Left ventricle myocardium inferior (tissue), 1 donor: ENCODE measurements at places on chromosomes 1 and 21. TPM values are rescaled to one million over a fixed set of nuclear protein-coding genes. Genes with fewer than 3 reads are reported as not detected.

GRCh38 chr1:209534496-209535250 is 48.8 kb upstream of the CAMK1G start:
- H3K36me3 ChIP-seq: no peaks in the 10 kb centered on the region
- H3K4me3 ChIP-seq: no peak overlapping the region
- peaks cover 96% of the 10 kb centered on the region for H3K27me3 ChIP-seq
- DNase-seq: no peak

DNA sequence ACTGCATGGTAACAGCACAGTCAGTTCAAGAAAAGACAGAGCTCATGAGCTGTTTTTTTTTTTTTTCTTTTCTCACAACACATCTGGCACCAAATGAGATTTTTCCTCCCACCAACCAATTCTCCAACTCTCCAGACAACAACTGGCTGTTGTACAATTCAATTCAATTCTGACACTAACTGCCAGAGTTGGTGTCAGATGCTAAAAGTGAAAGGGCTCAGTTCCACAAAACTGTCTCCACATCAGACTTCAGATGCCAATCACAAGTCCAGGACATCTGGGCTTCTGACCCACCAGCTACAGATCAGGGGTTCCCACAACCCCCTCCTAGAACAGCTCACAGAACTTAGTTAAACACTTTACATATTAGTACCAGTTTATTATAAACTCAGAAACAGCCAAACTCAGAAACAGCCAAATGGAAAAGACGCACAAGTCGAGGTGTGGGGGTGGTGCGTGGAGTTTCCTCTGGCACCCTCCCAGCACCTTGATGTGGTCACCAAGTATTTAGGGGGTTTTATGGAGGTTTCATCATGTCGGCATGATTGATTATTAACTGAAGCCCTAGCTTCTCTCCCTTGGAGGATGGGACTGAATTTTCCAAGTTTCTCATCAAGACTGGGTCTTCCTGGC is 39.2 kb upstream of the LRRC8D start:
- H3K4me1 ChIP-seq: no peaks in the 10 kb centered on the region
- no peaks in the 10 kb centered on the region for H3K36me3 ChIP-seq
- H3K27me3 ChIP-seq: no peaks in the 10 kb centered on the region
- no peak overlapping the region for H3K4me3 ChIP-seq
- no peak for DNase-seq
- H3K27ac ChIP-seq: no peak overlapping the region

GRCh38 chr1:29208442-29208841 is 22.3 kb downstream of the MECR start:
- H3K27ac ChIP-seq: no peak overlapping the region
- H3K4me1 ChIP-seq: peaks cover 15% of the 10 kb centered on the region
- DNase-seq: no peak
- no peak overlapping the region for H3K4me3 ChIP-seq

- H3K4me1 ChIP-seq: peaks cover 77% of the 10 kb centered on the region
- H3K4me3 ChIP-seq: no peak overlapping the region
- H3K27me3 ChIP-seq: no peaks in the 10 kb centered on the region
- DNase-seq: peak; percentile 75
These were observed 20.1 kb downstream of the ECE1 start for GRCh38 chr1:21270086-21270689.

DNA sequence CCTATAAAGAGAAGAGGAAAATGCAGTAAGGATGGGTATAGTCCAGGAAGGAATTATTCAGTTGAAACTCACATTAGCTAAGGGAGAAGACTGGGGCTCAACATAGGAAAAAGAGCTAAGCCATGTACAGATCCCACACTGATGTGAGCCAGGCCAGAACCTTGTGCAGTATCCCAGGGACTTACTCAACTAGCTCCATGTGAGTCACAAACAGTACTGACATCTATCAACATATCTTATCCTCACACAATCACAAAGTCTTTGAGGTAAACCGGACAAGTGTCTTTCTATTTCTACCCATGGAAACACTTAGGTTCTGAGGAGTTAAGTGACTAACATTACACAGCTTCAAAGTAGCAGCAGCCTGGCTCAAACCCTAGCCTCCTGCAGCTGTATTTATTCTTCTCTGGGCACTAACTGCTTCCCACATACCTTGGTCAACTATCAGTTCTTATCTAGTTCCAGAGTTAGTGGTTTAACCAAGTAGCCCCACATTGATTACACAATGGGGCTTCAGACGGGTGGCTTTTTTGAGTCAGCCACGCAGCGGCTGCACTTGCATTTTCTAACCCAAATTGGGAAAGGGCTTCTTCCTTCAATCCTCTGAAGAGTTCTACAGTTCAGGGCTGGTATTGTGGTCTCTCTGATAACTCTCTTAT is 9.5 kb downstream of the CD5L start:
- no peak overlapping the region for H3K4me3 ChIP-seq
- no peaks in the 10 kb centered on the region for H3K36me3 ChIP-seq
- no peak overlapping the region for H3K27ac ChIP-seq
- peaks cover 5% of the 10 kb centered on the region for H3K27me3 ChIP-seq

DNA sequence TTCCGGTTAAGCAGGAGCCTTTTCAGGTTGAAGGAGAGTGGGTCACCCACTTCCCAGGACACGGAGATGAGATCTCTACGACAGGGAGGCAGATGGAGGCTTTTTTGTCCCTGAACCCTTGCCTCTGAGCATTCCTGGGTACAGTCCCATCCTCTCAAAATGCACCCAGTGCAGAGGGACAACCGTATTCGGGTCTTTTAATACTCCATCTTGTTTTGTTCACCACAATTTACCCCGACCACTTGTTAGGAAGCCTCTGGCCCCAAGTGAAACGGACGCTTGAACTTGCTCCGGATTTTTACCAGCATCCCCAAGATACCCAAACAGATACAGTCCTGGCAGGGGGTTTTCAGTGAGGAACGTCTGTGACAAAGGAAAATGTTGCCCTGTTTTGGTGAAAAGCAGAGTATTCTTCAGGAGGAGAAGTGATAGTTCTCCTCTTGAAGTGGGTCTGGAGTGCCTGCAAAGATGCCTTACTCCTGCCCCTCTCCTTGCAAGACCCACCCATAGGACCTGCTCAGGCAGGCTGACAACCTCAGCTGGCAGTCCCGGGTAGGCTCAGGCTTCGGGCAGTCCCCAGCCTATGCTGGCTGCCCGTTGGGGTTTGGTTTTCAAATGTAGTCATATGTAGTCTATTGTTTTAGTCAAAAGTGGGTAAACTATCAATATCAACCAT is 669 bp upstream of the ARL8A start:
- H3K4me3 ChIP-seq: peak overlapping the region; percentile 95
- no peak for DNase-seq
- no peaks in the 10 kb centered on the region for H3K27me3 ChIP-seq
- H3K36me3 ChIP-seq: no peaks in the 10 kb centered on the region
- peaks cover 46% of the 10 kb centered on the region for H3K4me1 ChIP-seq

- H3K4me3 ChIP-seq: no peak overlapping the region
- no peaks in the 10 kb centered on the region for H3K36me3 ChIP-seq
These were observed 2.1 kb upstream of the S100A9 start for GRCh38 chr1:153355445-153356071.

- H3K36me3 ChIP-seq: no peaks in the 10 kb centered on the region
- no peak overlapping the region for H3K27ac ChIP-seq
- no peaks in the 10 kb centered on the region for H3K4me1 ChIP-seq
- H3K27me3 ChIP-seq: no peaks in the 10 kb centered on the region
These were observed 89.8 kb downstream of the SLC16A1 start for GRCh38 chr1:112866151-112866550.

DNA sequence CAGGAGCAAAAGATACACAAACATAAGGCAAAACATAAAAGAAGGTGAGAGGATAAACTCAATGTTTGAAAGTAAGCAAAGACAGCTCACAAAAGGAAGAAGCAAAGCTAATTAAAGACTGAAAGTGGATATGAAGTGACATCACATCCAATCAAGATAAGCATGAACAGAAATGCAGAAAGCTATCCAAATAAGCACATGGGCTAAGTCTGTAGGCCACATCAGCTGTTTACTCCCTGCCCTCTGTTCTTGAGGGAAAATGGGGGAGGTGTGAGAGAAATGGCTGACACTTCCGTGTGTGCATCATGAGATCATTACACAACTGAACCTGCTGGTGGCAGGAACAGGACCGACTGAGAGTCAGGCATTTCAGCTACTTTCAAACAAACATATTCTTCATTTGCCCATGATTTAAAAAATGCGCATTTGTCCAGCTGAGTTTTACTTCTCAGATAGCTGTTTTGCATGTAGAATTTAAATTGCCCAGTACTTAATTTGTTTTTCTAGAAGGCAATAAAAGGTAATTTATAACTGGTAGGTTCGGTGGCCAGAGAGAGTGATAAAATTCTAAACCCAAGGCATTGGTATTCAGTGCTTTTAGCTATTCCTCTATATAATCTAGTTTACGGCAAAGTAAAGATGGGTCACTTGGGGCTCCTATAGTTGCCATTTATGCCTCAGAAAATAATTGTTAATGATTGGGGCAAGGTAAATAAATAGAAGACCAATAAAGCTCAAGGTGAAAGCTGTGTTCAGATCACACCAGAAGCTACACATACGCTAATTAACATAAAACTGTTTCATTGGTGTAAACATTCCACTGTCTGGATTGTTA is 27.2 kb upstream of the MAN1A2 start:
- no peaks in the 10 kb centered on the region for H3K36me3 ChIP-seq
- H3K4me3 ChIP-seq: no peak overlapping the region
- peak overlapping the region; percentile 7 for H3K27ac ChIP-seq
- no peak for DNase-seq
- H3K4me1 ChIP-seq: peaks cover 22% of the 10 kb centered on the region
- H3K27me3 ChIP-seq: no peaks in the 10 kb centered on the region

- no peak overlapping the region for H3K27ac ChIP-seq
- H3K4me1 ChIP-seq: no peaks in the 10 kb centered on the region
- no peak overlapping the region for H3K4me3 ChIP-seq
- no peaks in the 10 kb centered on the region for H3K36me3 ChIP-seq
- peaks cover 39% of the 10 kb centered on the region for H3K27me3 ChIP-seq
These were observed 55.9 kb downstream of the SEC16B start for GRCh38 chr1:177913762-177914540.

DNA sequence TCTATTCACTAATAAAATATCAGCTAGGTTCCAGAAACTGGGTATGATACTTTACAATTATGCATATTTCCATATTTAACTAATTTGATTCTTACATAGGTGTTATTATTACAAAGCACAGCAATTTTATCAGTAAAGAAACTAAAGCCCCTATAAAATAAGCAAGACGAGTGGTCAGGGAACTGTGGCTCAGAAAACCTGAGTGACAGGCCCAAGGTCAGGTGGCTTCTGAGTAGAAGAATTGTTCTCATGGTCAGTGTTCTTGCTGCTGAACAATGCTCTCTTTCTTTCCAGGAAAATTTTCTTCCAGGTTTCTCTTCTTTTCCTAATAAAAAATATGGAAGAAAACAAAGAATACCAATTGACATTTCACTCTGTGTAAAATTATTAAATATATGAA is 2.2 kb upstream of the ATP6V1G3 start:
- no peak overlapping the region for H3K4me3 ChIP-seq

DNA sequence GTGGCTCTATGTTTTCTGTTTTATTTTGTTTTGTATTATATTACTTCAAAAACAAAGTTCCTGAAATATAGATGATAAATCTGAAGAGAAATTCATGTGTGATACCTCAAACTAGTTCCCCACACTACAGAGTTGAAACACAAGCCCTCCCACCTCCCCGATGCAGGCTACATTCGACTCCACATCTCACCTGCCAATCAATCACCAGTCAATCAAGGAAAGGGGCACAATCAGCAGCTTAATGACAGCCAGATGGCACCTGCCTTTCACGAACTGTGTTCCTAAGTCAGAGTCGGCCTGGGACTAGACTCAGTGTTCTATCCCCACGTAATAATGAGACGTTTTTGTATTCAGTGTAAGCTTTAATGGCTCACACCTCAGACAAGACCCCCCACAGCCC is 313.4 kb downstream of the SPATA17 start:
- H3K4me1 ChIP-seq: no peaks in the 10 kb centered on the region
- H3K4me3 ChIP-seq: no peak overlapping the region
- H3K36me3 ChIP-seq: no peaks in the 10 kb centered on the region
- no peak overlapping the region for H3K27ac ChIP-seq

GRCh38 chr1:199682081-199682480 is 345.4 kb upstream of the NR5A2 start:
- H3K27ac ChIP-seq: no peak overlapping the region
- H3K36me3 ChIP-seq: no peaks in the 10 kb centered on the region
- DNase-seq: no peak
- H3K27me3 ChIP-seq: no peaks in the 10 kb centered on the region
- H3K4me3 ChIP-seq: no peak overlapping the region

- peak; percentile 94 for DNase-seq
- peak within 1 kb of the TSS; percentile 92 for H3K4me3 ChIP-seq
- peaks cover 33% of the 10 kb centered on the region for H3K4me1 ChIP-seq
- peak within 1 kb of the TSS; percentile 91 for H3K27ac ChIP-seq
- peaks cover 66% of the 10 kb centered on the region for H3K36me3 ChIP-seq
These were observed at the start of gene SCAMP3 for GRCh38 chr1:155261852-155262673. Gene SCAMP3, minus strand, starts transcription at chr1:155262360. Its CDS starts 209 bp downstream, at chr1:155262151.

GRCh38 chr1:207366022-207366421 is 44.5 kb downstream of the CD55 start:
- no peaks in the 10 kb centered on the region for H3K27me3 ChIP-seq
- H3K4me3 ChIP-seq: no peak overlapping the region
- DNase-seq: no peak
- peaks cover 33% of the 10 kb centered on the region for H3K36me3 ChIP-seq

- H3K4me1 ChIP-seq: peaks cover 56% of the 10 kb centered on the region
- H3K27me3 ChIP-seq: no peaks in the 10 kb centered on the region
- no peak for DNase-seq
- no peak overlapping the region for H3K4me3 ChIP-seq
These were observed 15.3 kb downstream of the IFI16 start for GRCh38 chr1:159025043-159025442.

GRCh38 chr1:2555634-2556276 is 416 bp upstream of the TNFRSF14 start:
- peak overlapping the region; percentile 92 for H3K27ac ChIP-seq
- H3K4me1 ChIP-seq: peaks cover 61% of the 10 kb centered on the region
- peaks cover 9% of the 10 kb centered on the region for H3K27me3 ChIP-seq
- DNase-seq: peak; percentile 81
- H3K36me3 ChIP-seq: peaks cover 27% of the 10 kb centered on the region
- peak overlapping the region; percentile 70 for H3K4me3 ChIP-seq

CLDN14 gene
- not detected for total RNA-seq

SHE gene
- 9.2 TPM for total RNA-seq

PAFAH2 gene
- total RNA-seq: 10.6 TPM

CD5L gene
- total RNA-seq: 0.52 TPM

ABCB10 gene
- 9.3 TPM for total RNA-seq

SLC22A15 gene
- 8.4 TPM for total RNA-seq

MLLT11 gene
- total RNA-seq: 34.1 TPM

POU2F1 gene
- 7.5 TPM for total RNA-seq

TAS1R1 gene
- not detected for total RNA-seq

FMOD gene
- 11.2 TPM for total RNA-seq

THAP3 gene
- 14.9 TPM for total RNA-seq

PCSK9 gene
- total RNA-seq: not detected
